Activated T-cell treated with anti-CD3 and anti-CD28 coated beads for 1 hour (primary cell): ENCODE measurements at places on chromosomes 5 and 9.

DNA sequence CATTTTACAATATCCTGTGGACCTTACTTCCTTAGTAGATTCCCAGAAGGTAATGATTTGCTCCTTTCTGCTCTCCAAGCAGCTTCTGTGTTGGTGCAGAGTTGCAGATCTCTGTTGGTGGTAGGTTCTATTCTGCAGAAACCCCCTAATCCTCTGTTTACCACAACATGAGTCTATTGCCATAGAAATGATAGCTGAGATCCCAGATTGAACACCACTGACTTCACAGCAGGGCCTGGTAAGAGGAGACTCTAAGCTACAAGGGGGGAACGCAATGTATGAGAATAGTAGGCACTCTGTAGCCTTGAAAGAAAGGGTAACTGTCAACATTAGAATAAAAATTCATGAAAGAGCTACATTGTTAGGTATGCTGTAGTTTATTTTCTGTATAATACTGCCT lies 59.5 kb downstream of the MUSK start:
- DNase-seq = no peak

GRCh38 chr5:170497311-170498038 lies 6.3 kb upstream of the KCNIP1 start:
- no peak for DNase-seq

- DNase-seq = no peak
Observed at GRCh38 chr9:11558043-11558442, 945.2 kb upstream of the PTPRD start.

DNA sequence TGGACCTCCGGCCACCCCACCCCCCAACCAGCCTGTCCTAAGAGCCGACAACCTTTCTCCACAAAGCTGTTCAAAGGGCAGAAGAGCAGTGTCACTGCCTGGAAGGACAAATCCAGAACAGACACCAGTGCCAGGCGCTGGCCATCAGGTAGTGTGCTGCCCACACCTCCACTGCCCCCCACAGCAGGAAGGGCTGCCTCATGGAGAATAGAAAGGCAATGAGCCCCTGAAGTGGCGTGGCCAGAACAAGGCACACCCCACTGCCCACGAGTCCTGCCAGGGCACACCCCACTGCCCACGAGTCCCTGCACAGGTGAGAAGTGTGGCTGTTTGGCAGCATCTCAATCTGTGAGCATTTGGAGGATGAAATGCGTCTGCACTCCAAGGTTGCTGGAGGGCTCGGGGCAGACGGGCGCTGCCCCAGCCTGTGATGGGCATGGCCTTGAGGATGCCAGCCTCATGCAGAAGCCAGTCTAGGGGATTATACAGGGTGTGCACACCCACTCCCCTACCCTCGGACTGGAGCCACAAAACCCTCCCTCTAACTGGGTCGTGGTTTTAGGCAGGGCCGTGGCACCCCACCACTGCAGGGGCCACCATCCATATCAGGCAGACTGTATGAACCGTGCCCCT lies 2.3 kb upstream of the SLC9A3 start:
- no peak for DNase-seq

DNA sequence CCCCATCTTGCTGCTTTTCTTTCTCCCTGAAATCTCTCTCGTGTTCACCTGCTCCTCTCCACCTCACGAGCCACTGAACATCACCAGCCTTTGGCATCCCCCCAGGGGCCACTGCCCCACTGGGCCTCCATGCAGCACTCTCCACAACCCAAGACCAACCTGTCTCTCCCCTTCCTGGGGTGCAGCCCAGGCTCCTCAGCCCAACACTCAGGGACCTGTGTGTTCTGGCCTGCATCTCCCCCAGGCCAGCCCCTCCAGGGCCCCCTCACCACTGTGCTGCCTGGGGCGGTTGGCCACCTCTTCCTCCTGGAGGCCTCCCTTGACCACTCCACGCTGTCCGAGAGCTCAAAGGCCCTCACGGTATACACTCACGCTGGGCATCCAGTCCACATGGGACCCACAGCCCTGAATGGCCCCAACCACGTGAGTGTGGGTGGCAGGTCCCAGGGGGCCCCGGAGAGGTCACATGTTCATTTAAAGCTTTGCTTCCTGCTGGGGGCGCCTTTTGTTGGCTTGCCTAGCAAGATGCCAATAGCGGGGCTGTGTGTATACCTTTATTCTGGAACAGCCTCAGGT lies 453 bp upstream of the DOK3 start:
- DNase-seq = no peak

- DNase-seq = no peak
Observed at GRCh38 chr5:58016358-58016757, 443.5 kb downstream of the PLK2 start.

DNA sequence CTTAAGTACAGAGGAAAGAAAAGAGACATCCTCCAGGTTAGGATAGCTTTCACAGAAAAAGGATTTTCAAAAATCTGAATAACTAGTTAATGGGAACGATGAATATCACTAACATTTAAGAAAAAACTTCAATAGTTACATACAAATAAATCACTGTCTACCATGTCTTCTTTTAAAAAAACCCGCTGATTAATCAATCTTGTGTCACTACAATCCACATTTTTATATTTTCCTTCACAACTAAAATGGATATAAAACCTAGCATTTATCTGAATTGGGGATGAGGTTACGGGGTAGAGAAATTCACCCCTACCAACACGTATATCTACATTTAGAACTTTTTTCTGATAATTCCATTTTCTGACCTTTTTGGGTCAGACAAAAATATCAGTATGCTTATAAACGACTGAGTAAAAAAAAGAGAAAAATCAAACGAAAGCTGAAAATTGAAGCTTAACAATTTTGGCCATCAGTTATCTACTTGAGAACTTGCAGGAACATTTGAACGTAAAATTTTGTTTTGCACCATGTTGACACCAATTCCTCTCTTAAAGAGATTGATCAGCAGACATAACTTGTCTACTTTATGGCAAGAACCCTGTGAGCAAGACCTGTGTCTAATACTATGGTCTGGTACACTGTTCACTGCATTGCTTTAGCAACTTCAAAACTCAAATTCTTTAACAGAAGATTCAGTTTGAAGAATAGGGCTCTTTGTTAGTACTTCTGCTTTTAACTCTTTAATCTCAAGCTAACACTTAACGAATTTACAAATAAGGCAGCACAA lies 4.8 kb downstream of the NR3C1 start:
- no peak for DNase-seq

DNA sequence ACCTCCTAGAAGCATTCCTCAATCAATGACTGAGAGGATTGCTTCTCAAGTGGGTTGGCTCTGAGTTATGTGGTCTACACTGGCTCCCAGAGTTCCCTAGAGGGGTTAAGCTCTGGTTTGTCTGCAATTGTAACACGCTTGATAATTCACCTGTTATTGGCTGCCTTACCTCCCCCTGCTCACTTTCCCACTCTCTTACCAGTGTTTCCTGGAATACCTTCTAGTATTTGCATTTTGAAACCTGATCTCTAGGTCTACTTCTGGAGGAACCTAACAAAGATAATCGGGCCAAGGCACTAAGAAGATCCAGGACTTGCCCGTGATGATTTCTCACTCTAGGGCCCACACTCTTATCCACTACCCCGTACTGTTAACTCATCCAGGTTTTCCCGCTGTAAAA lies 110.1 kb upstream of the MAP3K1 start:
- no peak for DNase-seq

DNA sequence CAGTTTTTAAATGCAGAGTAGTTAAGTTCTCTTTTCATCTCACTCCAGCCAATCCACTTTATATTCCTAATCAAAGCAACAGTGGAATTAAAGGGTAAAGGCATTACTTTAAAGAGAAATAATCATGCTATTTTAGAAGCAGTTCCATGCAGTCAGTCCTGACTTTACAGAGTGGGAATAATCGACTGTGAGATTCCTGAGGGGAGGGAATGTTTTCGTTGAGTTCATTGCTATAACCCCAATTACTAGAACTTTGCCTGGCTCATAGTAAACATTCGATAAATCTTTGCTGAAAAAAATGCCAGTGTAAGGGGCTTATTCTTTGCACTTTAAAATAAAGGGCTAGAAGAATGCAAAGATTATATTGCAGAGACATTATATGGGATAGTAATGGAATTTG lies 127.2 kb upstream of the ASTN2 start:
- no peak for DNase-seq

DNA sequence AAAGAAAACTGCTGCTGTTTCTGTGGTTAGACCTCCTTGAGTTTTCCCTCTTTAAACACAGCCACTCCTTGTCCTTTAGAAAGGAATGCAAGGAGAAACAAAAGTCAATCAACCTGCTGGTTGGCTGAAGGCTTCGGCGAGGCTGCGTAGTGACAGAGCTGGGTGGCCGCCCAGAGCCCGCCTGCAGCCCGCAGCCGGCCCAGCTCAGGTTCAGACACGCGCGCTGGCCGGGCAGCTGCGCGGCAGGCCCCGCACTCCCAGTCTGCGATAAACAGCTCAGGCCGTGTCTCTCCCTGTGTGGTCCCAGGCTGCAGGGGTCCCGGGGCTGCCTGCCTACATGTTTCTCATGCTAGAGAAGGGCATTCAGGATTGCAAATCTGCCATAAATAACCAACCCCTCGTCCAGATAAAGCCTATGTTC lies 115.4 kb downstream of the HSD17B3 start:
- no peak for DNase-seq

DNA sequence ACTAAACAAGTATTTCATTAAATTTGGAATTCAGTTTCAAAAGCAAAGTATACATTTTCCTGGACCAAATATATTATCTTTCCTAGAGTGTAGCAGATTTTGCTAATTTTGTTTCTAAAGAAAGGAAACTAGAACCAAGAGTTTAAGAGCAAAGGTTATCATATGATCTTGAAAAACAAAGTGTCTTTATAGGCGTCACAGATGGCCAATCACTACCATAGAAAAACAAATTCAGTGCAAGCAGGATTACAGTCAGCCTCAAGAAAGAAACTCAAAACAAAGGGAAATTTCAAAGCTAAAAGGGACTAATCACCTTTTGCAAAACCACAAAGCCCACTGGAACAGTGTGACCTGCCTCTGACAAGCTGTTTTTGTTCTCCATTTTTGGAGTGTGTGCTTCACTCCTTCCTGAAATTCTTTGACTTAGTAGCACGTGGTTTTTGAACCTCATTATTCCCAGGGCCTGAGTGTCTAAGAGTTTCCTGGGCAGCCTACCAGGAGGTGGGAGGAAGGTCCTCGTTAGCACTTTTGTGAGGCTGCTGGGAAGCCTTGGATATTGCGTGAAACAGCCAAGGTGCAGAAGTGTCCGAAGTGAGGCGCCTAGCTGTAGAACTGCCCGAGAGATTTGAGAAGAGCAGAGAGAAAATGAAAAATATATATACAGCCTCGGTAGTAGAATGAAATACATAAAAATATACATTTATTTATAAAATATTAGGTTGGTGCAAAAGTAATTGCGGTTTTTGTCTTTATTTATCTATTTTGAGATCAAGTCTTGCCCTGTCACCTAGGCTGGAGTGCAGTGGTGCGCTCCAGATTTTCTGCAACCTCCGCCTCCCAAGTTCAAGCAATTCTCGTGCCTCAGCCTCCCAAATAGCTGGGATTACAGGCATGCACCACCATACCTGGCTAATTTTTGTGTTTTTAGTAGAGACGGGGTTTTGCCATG lies 246.1 kb downstream of the MARCHF11 start:
- DNase-seq = no peak

DNA sequence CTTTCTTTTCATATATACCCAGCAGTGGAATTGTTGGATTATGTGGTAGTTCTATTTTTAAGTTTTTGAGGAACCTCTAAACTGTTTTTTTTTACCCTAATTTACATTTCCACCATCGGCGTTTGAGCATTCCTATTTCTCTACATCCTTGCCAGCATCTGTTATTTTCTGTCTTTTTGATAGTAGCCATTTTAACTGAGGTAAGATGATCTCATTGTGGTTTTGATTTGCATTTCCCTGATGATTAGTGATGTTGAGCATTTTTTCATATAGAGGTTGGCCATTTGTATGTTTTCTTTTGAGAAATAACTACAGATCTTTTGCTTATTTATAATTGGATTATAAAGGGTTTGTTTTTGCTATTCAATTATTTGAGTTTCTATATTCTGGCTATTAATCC lies 71.7 kb upstream of the TNC start:
- DNase-seq = no peak

DNA sequence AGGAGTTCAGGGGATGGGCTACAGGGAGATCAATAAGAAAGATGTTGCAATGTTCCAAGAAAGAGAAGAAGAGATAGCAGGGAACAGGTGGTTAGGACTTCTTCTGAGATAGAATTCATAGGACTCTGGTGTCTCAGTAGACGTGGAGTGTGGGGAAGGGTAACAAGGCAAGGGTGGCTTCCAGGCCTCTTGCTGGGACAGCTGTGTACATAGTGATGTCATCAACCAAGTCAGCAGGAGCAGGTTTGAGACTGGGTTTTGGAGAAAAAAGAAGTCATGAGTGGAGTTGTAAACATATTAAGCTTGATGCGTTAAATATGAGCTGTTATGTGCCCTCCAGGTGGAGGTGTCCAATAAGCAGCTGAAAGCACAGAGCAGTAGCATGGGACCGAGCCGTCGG lies 211.8 kb upstream of the RASEF start:
- no peak for DNase-seq

DNA sequence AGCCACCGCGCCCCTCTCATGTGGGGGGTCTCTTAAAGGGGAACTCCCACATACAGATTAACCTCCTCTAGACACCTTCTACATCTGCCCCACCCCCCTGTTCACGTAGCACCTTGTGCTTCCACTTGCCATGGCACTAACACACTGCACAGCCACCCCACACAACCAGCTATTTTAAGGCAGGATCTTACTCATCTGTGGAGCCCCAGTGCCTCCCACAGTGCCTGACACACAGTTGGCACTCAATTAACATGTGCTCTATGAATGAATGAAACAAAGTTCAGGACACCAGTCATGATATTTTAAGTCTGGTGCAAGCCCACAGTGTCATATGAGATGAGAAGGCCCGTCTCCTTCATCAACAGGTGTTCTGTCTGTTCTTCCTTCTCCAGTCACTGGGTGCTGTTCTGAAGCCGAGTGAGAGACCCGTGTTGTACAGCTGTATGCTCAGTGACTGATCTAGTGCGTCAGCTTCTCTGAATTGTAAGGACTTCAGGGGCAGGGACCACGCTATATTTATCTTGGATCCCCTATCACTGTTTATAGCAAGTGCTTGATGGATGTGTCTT lies 149.1 kb downstream of the TLE1 start:
- no peak for DNase-seq

DNA sequence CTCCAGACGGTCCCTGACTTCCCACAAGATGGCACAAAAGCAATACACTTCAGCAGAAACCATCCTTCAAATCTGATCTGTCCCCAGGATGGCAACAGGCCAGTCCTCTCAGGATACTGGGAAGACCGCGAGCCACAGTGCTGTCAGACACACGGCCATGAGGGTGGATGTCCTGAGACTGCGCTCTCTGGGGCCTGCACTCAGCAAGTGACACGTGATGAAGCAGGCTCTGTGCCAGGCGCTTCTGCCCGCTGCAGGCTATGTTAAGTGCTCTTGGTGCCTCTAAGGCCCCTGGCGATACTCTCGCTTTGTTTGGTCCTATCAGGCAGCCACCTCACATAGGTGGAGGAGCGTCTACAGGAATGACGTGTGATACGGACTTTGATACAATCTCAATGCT lies 7.1 kb downstream of the BRD9 start:
- DNase-seq = no peak

DNA sequence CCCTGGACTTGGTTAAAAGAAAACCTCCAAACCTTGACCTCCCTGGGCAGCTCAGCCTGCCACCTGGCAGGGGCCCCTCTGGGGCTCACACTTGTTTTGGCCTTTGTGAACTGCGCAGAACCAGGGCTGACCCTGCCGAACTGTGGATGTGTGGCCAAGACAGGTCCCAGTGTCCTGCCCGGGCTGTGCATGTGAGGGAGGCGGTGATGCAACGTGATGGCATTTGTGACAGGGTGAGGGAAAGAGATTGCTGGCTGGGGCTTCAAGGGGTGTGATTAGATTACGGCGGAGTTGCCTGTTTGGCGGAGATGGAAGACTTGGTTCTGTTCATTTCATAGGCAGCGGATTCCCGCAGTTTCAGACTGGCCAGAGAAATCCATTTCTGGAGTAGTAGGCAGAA lies 30.4 kb upstream of the NKX2-5 start:
- DNase-seq = no peak
